Globus pallidus (tissue), 1 donor: ENCODE measurements at places on chromosomes 7 and 10.

DNA sequence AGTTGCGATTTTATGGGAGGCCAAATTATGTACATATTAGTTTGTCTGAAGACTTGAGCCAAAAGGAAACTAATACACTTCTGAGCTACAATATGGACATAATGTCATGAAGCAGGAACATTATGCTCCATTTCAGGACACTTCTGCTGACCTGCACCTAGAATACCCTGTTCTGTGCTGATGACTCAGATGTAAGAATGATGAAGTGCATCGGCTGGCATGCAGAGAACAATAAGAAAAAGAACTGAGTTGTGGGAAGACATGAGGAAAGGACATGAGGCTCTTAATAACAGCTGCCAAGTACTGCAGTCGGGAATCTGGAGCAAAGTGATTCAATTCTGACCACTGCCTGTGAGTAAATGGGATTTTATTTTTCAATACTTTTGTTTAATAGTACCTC, 192.9 kb upstream of the VSTM2A start:
- DNase-seq = no peak

DNA sequence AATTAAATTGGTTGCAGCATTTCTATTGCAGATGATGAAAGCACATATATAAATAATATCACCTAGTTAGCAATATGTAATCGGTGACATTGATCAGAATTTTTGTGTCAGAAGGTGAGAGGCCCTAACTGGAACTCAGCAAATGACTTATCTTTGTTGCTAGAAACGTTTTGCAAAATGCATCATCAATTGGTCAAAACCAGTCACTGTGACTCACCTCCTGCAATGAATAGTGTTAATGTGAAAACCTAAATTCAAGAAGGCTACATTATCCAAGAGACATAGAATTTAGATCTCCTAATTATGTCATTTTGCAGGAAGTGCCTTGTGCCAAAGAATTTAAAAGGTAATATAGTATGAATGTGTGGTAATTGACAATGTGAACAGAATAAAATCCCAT, 9.8 kb upstream of the PNLIPRP3 start:
- DNase-seq = no peak

- no peak for DNase-seq
Observed at GRCh38 chr7:4682621-4683042, 537 bp downstream of the FOXK1 start.

- DNase-seq = no peak
Observed at GRCh38 chr7:16357921-16358320, 63.4 kb downstream of the CRPPA start.

- no peak for DNase-seq
Observed at GRCh38 chr7:98203261-98203963, 7.8 kb upstream of the BHLHA15 start.

DNA sequence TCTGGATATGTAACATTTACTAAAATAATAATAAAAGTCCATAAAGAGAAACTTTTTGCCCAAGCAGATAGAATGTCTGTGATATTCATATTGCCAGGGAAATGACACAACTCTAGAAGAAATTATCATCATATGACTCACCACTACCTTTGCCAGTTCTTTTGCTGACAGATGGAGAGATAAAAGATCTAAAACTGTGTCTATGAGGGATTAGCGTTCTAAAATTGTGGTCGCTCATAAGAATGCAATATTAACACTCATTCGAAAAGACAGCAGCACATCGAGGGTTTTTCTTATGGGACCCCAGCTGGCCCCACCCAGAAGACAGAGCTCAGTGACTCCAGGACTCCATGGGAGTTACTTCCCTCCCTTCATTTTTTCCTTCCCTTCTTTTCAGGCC, 16.6 kb upstream of the LANCL2 start:
- DNase-seq = no peak

GRCh38 chr10:96090463-96090800, 39.7 kb upstream of the ZNF518A start:
- DNase-seq = no peak

GRCh38 chr10:6008497-6009142, 31.3 kb upstream of the IL15RA start:
- DNase-seq = no peak

- DNase-seq = no peak
Observed at GRCh38 chr10:132948351-132948750, 6.0 kb upstream of the CFAP46 start.

- DNase-seq = no peak
Observed at GRCh38 chr7:1388021-1388702, 71.1 kb downstream of the MICALL2 start.

DNA sequence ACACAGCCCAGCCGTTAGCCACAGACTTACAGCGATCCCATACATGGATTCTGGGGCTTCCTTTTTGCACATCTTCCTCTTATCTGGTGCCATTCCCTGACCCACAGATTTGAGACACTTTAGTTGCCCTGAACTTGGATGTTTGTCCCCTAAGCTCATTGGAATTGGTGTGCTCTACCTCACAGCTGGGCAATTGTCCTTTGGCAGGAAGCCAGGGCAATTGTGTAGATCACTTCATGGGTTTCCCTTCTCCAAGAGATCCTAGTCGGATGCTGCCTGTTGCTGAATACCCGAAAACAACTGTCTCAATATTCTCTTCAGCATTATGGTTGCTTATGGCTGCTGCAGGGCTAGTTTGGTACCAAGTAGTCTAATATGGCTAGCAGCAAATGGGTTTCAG, 470.7 kb upstream of the MKI67 start:
- no peak for DNase-seq

GRCh38 chr10:69952821-69953221, 99.8 kb upstream of the MACROH2A2 start:
- no peak for DNase-seq

DNA sequence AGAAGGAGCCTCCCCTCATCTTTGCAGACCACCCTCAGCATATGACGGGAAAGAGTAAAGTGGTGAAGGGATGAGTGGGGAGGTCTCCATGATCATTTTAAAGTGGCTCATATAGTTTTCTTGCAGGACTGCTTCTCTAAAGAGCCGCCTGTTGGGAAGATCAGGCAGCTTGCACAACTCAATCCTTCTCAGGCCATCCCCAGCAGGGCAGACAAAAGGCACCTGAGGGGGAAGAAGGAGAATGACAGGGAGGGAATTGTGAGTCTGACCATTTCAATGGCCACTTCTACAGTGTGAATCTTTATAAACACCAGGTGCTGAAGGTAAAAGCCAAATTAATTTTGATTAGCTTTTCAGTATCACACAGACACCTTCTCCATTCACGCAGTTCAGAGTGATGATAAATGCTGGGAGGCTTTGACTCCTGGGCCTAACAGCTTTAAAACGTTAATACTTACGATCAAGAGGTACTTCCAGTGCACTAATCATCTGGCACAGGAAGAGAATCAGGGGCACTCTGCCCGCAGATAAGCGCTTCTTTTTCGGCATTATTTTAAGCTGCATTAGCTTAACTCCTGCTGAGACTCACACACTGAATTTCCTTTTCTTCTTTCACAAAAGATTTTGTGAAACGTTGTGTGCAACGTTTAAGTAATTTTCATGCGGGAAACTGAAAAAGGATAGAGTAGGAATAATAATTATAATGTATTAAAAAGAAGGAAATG, 109.5 kb upstream of the LAMB4 start:
- no peak for DNase-seq

DNA sequence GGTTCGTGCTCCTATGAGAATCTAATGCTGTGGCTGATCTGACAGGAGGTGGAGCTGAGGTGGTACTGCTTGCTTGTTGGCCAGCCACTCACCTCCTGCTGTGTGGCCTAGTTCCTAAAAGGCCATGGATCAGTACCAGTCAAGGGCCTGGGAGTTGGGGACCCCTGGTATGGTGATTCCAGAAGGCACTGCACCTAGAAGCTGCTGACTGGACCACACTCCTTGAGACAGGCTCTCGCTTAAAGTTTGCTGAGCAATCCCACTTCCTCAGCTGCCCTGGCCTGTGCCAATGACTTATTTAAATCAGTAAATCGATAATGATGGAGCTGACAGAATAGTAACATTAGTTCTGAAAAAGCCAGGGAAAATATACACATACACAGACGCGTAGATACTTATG, 98.6 kb upstream of the LYZL2 start:
- DNase-seq = no peak

DNA sequence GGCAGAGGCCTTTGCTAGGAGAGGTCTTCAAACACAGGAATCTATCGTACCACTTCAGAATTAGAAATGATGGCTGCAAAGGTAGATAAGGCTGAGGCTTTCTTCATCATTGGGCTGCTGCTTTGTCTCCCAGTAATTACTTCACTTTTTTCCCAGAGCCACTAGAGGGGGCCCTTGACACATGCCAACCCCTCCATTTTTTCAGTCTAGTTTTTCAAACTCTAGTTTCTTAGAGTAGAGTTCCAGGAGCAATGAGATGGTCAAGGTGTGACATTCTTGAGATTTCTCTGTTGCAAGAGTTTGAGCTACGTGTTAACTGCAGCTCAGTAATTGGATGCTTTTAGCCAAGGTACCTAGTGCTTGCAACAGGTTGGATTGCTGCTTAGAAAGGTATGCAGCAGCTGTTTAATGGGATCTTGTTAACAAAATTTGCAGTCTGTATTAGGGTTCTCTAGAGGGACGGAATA, 33.8 kb upstream of the RBM20 start:
- peak; percentile 49 for DNase-seq

DNA sequence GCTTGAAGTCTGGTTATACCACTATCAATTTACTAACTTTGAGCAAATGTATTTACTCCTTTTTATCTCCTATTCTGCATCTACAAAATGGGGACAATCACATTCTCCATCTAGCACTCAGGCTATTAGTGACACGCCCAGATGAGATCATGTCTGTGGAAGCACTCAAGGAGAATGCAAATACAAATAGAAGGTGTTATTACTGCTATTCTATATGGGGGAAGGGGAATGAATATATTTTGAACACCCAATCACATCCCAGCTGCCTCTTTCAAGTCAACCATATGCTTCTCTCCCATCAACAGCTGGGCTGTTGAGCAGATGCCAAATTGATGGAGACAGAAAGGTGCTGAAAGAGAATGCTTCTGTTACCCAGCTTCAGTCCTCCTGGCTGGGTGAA, 23.5 kb downstream of the SGMS1 start:
- no peak for DNase-seq

DNA sequence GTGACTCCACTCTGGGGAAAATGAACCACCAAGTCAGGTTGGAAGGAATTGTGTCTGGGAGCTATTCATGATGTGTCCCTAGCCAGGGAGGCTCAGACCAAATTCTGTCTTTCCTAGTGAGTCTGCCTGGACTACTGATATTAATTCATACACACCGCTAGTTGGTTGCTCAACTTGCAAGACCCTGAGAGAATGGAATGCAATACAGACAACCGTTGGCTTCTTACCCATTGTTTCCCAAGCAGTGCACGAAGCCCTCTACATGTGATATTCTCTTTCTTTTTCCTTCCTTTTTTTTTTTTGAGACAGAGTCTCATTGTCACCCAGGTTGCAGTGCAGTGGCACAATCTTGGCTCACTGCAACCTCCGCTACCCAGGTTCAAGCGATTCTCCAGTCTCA, 19.4 kb upstream of the SRGN start:
- no peak for DNase-seq

GRCh38 chr10:96502561-96503282, 11.0 kb downstream of the TLL2 start:
- DNase-seq = no peak

- DNase-seq = no peak
Observed at GRCh38 chr7:101235522-101235921, 2.1 kb downstream of the CLDN15 start.

DNA sequence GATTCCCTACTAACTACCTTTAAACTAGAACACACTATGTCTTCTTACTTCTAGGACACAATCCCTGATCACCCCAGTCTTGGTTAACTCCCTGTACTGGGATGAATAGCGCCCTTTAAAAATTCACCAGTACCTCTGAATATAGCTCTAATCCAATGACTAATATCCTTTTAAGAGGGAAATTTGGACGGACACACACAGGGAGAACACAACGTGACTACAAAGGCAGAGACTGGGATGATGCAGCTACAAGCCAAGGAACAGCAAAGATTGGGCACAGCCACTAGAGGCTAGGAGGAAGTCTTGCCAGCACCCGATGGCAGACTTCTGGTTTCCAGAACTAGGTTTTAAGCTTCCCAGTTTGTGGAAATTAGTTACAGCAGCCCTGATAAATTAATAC, 81.4 kb downstream of the MALSU1 start:
- no peak for DNase-seq

GRCh38 chr7:132179681-132180080, 396.6 kb downstream of the PLXNA4 start:
- no peak for DNase-seq

- DNase-seq = no peak
Observed at GRCh38 chr10:12042409-12042796, 206 bp downstream of the UPF2 start.

GRCh38 chr7:137717811-137718271, 128.9 kb downstream of the DGKI start:
- DNase-seq = peak; percentile 7

- DNase-seq = no peak
Observed at GRCh38 chr10:95499482-95499989, 61.6 kb downstream of the SORBS1 start.

DNA sequence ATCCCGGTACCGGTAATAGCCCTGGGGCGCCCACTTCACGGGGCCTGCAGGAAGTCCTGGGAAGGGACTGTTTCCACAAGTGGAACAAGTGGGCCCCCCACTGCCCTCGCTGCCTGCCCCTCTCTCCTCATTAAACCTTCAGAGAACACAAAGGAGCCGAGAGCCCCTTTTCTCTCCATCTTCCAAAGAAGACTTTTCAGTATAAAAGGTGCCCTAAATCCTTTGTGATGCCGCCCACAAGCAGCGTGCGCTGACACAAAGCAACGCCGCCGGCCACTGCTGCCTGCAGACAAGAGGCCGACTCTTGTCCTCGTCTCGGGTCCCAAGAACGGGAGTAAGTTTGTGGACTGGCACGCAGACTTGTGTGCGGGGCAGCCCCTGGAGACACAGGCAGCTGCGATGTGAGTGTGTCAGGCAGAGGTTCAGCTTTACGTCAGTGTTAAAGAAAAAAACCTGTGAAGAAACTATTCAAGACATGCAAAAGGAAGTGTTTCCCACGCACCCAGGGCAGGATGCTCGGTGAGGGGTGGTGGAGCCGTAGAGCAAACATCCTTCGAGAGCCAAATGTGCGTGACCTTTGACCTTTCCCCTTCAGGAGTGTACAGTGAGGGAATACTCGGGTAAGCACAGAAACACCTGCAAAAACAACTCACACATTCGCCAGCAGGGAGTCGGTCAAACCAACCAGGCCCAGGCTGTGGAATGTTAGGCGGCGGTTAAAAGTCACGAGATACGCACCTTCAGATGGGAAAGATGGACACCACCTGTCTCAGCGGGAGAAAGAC, 118.2 kb downstream of the VIPR2 start:
- no peak for DNase-seq
